ENCODE measurements at places on chromosomes 1 and 21. TPM values are rescaled to one million over a fixed set of nuclear protein-coding genes. Genes with fewer than 3 reads are reported as not detected.

SFN gene
- 0.43 TPM for total RNA-seq

GRCh38 chr1:168980180-168980579 lies 126.3 kb upstream of the ATP1B1 start:
- no peaks in the 10 kb centered on the region for H3K4me1 ChIP-seq
- no peaks in the 10 kb centered on the region for H3K36me3 ChIP-seq
- H3K27ac ChIP-seq, result no peak overlapping the region
- no peak for DNase-seq

DNA sequence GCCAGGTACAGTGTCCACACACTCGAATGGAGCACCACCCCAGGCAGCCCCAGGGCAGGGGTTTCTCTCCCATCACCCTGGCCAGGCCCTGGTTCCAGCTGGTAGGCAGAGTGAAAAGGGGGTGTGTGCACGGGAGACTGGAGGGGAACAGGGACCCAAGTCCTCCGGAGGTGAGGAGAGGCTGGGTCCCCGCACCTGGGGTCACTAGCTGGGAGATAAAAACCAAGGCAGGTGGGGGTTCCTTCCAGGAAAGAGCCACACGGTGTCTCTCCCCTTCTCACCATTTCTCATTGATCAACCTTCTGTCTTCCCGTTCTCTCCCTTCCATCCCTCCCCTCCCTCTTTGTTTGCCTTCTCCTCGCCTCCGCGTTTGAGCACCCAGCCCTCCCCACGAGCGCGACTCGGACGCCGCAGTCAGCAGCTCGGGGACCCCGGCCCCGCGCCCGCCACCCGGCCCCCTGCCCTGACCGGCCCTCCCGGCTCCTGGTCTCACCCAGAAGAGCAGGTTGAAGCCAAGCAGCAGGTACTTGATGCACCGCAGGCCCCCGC lies 358 bp downstream of the TSPAN2 start:
- H3K27me3 ChIP-seq, result no peaks in the 10 kb centered on the region
- DNase-seq, result no peak
- peak overlapping the region; percentile 81 for H3K4me3 ChIP-seq
- peak overlapping the region; percentile 66 for H3K27ac ChIP-seq
- H3K36me3 ChIP-seq, result no peaks in the 10 kb centered on the region
- no peaks in the 10 kb centered on the region for H3K4me1 ChIP-seq

DNA sequence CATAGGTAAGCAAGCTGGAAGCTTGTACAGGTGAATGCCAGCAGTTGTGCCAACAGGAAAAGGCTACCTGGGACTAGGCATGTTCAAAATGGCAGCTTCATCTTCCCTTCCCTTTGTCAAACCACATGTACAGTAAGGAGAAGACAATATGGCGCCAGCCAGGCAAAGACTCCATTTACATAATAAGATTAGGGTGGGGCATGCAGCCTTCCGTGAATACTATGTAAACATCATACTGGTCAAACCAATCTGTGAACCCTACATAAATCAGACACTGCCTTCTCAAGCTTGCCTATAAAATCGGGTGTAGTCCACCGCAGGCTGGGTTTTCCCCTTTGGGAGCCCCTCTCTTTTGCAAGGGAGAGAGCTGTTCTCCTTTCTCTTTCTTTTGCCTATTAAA lies 24.6 kb downstream of the ATF3 start:
- no peak overlapping the region for H3K4me3 ChIP-seq
- peaks cover 4% of the 10 kb centered on the region for H3K4me1 ChIP-seq
- H3K27me3 ChIP-seq, result peaks cover 4% of the 10 kb centered on the region
- no peak for DNase-seq

Data from psoas muscle (tissue), 8 donors.